ENCODE measurements at places on chromosomes 5 and 9.

DNA sequence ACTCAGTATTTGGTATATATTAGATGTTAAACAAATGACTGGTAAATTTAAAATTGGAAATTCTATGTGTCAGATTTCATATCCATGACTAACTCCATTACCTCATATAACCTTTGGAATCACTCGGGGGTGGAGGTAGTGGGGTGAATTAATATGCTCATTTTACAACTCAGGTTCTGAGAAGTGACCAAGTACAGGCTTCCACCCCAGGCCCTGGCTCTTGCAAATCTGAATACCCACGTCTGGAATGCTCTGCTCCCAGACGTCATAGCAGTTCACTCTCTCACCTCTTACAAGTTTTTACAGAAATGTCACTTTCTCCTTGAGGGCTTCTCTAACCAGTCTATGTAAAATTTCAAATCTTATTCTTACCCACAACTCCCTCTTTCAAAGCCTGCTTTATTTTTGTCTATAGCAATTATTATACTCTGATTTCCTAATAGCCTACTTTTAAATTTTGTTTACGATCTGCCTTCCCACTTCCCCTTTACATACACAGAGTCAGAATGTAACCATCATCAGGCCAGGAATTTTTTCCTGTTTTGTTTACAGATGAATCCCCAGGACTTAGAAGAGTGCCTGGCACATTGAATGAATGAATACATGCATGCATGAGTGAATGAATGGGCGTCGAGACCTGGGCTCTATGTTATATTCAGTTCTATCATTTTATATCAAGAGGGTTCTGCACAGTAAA lies 134.1 kb upstream of the IFNE start:
- peak; percentile 64 for DNase-seq

- DNase-seq: no peak
These were observed 16.4 kb upstream of the ABCA1 start for GRCh38 chr9:104944356-104944755.

DNA sequence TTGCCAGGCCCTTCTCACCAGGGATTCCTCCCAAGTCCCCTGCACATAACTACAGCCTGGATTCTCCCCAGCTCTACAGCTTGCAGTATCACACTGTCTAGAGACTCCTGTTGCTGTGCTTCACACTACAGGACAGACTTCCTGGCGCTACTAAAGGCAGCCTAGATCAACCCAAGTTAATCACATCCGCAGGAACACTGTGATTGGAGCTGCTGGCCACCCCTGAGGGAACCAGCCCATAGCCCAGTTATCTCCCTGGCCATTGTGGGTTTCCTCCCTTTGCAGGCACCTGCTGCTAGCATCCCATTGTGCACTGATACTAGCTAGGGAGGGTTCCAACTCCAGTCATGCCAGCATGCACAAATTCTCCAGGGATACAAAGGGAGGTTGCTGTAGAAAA lies 53.5 kb downstream of the NLN start:
- DNase-seq: no peak

- DNase-seq: no peak
These were observed 165.3 kb downstream of the ERCC6L2 start for GRCh38 chr9:96040591-96041461.

- DNase-seq: no peak
These were observed 342.7 kb downstream of the ARHGEF28 start for GRCh38 chr5:73968729-73969128.

DNA sequence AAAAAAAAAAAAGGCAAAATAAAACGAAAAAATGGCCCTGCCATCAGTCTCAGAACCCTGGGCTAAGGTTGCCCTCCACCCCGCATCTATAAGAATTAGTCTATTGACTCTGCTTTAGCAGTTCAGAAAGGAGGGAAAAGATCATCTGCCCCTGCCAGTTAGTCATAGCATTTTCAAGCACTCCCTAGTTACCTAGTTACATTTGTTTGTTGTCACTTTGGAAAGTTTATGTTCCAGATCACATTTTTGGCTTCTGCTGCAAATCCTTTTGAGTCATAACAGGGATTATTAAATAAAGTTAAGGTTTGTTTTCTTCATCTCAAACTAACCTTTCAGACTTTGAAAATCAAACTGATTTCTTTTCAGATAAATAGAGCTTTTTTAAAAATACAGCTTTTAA lies 52.1 kb downstream of the AQP7 start:
- peak; percentile 78 for DNase-seq

DNA sequence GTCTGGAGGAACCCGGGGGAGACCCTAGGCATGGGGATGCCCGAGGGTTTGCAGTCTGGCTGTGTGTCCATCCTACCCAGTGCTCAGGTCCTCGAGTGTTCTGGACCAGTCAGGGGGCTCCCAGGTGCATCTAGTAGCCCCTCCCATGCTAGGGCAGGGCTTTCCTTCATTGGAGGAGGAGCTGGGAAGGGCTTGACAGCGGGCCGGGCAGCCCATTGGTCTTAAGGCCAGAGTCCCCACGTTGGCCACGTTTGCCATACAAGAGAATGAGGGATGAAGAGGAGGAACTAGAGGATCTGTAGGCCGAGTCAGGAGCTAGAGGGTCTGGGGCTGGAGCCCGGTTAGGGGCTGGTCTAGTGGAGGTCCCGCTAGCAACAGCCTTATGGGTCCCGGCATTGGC lies 37.3 kb upstream of the CTSV start:
- DNase-seq: no peak

- DNase-seq: no peak
These were observed 222.4 kb downstream of the TSSK1B start for GRCh38 chr5:113212244-113212920.

DNA sequence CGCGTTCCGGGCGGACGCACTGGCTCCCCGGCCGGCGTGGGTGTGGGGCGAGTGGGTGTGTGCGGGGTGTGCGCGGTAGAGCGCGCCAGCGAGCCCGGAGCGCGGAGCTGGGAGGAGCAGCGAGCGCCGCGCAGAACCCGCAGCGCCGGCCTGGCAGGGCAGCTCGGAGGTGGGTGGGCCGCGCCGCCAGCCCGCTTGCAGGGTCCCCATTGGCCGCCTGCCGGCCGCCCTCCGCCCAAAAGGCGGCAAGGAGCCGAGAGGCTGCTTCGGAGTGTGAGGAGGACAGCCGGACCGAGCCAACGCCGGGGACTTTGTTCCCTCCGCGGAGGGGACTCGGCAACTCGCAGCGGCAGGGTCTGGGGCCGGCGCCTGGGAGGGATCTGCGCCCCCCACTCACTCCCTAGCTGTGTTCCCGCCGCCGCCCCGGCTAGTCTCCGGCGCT lies at the start of gene DAPK1:
TSS of gene DAPK1 (plus strand) at position 264 of the 442 bp plus-strand sequence. CDS start 1,211 bp downstream, outside the sequence.
- no peak for DNase-seq

DNA sequence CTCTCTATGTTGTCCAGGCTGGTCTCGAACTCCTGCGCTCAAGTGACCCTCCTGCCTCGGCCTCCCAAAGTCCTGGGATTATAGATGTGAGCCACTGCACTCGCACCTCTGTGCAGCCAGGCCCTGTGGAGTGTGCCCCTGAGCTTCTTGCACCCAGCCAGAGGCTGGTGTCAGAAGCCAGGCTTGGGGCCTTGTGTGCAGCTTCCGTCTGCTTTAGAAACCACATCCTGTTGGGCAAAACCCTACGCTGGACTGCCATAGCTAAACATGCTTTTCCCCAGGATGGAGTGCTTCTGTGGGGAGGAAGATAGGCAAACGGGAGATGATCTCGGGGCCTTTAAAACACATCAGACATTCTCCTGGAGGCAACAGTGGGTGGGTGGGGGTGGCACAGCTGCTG lies 40.1 kb downstream of the PRRT1B start:
- DNase-seq: no peak

DNA sequence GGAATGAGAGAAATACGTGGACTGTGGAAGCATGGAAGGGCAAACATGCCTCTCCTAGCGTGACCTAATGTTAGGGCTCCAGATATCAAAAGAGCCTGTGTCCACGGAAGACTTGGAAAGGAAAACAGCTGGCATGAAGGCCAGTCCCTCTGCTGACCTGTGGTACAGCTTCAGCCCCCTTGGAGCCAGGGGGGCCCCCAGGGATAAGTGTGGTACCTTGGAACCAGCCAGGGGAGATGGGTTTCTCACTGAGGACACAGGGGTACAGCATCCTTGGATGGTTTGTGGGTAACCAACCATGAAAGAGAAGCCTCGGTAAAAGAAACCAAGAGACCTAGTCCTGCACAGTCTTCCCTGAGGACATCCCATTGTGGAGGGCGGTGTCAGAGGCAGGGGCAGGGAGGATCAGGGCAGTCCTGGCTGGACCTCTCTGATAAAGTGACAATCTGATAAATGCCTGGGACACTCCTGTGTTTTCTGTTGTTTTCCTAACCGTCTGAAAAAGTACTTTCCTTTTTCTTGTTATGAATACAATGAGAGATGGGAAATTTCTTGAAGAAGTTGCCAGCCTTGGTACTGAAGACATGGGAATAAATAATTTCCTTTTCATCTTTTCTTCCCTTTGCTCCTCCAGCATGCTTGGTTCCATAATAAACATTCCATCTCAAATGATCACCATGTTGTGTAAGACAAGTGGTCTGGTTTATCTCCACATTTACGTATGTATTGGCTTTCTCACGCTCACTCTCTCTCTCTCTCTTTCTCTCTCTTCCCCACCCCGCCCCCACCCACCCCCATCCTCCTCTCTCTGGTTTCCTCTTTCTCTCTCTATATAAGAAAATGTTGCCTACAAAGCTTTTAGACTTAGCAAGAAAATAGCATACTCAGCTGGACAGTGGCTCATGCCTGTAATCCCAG lies 102.1 kb downstream of the SUSD1 start:
- DNase-seq: peak; percentile 91

- DNase-seq: no peak
These were observed 131.9 kb downstream of the NPR3 start for GRCh38 chr5:32842813-32843530.

DNA sequence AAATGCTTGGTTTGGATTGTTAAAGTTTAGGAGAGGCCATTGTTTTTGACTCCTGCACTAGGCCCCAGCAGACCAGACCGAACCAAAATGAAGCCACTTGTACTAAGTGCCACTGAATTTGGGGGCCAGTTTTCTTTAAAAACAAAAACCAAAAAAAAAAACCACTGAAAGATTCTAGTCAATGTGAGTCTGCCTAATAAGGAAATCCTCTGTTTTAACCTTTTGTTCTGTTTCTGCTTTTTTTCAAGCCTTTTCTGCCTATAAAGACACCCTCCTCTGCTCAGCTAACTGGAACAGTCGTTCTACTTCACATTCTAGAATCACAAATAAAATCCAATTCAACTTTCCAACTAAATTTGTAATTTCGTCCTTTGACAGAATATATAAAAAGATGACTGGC lies 64.9 kb downstream of the SERINC5 start:
- DNase-seq: no peak

GRCh38 chr5:158876263-158876942 lies 223.3 kb downstream of the EBF1 start:
- DNase-seq: no peak

DNA sequence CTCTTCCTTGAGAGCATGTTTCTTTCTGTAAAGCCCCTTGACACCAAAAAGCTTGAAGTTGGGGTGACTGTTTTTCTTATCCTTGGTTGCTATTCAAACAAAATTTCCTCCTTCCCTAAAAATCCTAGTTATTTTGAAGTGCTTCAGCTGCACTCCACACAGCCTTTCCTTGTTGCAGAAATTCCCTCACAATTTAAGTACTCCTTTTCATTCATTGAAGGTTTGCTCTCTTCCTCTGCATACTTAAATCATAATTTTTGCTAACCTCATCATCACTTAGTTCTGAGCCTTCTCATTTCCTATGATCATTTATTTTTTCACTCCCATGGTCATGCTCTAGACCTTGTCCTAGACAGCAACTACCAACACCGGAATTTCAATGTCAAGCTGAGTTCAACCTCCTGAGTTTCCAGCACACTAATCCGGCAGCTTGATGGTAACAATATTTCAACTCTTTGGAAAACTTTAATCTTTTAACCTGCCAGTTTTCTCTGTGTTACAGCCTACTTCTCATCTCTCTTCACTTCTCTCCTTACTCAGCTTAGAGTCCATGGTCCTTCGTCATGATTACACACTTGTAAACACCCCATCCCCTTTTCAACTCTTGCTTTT lies 78.7 kb upstream of the ACTBL2 start:
- no peak for DNase-seq

DNA sequence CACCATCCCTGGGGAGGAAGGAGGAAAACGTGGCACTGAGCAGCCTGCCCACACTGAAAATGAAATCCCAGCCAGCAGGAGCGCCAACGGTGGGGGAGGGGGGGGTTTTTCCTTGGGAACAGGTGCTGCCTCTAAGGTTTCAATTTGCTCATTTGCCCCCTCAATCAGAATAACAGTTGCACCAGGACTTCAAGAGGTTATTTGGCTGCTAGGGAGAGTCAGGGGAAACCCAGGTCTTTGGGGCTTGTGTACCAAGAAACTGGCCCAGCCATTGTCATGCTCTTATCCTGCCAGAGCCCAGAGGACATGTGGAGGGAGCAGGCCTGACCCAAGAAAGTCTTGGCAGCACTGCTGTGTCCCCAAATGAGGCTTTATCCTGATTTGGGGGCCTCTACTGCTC lies 66.5 kb downstream of the NDFIP1 start:
- no peak for DNase-seq

DNA sequence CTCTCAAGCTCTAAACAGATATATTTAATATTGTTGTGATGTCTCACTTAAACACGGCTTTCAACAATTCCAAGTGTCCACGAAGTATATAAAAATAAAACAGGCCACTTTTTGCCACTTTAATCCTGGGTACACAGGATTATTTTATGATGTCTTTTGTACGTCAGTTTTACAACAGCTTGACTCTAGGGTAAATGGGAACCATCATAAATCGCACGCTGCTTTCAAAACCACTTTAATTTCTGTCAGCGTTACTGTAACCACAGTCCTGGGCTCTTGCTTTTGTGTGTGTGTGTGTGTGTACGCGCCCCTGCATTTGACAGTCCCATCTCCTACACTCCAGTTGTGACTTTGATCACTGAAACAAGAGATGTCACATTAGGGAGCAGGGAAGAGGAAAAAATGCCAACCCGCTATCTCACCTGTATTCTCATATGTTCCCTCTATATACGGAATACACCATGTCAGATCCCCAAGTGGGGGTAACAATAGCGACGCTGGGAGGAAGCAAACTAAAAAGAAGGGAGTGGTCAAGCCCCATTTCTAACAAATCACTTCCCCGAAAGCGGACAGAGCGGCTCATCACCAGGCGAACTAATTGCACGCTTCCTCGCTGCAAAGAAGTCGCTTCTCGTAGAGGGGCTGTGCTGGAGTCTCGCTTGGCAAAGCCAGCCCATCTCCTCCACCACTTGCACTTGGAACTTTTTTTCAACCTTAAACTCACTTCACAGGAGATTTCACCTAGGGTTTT lies 1.2 kb downstream of the BNC2 start:
- DNase-seq: no peak

GRCh38 chr5:180950291-180950949 lies 38.2 kb upstream of the BTNL3 start:
- DNase-seq: no peak

DNA sequence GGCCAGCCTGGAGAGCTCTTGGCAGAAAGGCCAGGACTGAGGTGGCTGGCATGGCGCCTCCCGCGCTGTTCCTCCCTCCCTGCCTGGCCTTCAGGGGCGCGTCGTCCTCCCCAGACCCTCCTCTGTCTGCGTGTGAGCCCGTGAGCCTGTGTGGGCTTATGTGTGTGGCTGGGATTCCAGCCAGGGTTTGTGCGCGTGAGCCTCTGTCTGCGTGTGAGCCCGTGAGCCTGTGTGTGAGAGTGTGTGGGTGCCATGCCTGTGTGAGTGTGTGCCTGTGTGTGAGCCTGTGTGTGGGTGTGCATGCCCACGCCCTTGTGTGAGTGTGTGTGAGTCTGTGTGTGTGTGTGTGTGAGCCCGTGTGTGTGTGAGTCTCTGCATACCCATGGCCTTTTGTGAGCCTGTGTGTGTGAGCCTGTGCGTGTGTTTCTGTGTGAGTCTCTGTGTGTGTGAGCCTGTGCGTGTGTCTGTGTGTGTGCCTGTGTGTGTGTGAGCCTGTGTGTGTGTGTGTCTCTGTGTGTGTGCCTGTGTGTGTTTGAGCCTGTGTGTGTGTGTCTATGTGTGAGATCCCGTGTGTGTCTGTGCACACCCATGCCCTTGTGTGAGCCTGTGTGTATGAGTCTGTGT lies 13.0 kb downstream of the RXRA start:
- no peak for DNase-seq

Measured in GM04503 (cell line).